Right atrium auricular region (tissue), 2 donors: ENCODE measurements at places on chromosomes 1 and 21. TPM values are rescaled to one million over a fixed set of nuclear protein-coding genes. Genes with fewer than 3 reads are reported as not detected.

DNA sequence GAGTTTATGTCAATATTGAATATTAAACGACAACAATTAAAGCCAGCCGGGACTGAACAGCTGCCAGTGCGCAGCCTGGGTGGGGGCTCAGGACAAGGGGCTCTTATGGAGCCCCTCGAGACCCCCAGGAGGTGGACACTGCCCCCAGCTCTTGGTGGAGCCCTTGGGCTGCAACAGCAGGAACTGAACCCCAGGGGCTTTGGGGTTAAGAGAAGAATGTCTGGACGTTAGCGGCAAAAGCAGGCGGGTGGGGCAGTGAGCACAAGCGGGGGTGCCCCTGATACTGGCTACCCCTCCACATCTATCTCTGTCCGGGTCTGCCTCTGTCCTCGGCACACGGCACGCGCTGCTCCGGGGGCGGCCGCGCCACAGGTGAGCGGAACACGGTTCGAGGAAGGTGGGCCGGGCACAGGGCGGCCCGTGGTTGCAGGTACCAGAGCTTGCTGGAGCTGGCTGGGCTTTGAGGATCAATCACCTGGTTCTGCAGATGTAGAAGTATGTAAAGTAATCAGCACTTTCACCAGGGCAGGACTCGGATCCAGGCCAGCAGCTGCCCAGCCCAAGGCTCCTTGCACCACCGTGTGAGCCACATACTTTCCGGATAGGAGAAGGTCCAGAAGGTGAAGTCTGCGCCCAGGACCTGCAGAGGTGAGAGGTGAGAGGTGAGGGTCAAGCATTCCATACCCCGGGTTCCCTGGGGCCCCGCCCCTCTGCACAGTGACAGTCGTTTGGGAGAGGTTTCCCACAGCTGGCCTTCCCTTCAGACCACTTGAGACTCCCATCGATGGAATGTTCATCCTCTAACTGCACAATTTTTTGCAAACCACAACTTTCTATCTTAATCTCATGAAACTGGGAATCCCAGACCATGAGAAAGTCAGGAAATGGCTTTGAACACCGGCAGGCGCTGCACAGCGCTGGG lies 12.4 kb upstream of the POFUT2 start:
- no peak for DNase-seq

DNA sequence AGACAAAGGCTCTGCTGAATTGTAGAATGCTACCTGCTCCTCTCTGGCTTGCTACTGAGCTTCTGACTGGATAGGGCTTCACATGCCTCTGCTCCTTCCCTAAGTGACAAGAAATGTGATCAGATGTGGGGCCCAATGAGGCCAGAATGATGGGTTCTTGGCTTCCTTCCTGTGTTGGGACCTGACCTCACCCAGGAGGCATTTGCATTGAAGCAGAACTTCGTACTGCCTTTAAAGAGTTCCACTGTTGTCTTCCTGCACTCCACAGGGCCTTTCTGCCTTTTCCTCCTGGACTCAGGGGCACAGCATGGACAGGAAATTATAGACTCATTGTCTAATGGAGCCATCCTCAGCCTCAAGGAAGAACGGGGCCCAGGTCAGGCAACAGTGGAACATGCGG lies 14.3 kb downstream of the ZNF670 start:
- no peak for DNase-seq

DNA sequence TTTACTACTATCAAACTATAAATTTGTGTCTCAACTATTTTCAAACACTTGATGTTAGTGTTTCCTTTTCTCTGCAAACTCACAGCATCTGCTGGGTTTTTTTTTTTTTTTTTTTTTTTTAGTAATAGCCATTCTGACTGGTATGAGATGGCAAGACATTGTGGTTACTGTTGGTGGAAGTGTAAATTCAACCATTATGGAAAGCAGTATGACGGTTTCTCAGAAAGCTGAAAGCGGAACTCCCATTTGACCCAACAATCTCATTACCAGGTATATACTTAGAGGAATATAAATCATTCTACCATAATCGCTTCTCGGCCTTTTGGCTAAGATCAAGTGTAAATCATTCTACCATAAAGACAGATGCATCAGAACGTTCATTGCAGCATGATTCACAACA lies 608.3 kb upstream of the ZP4 start:
- no peak for DNase-seq

The VAV3 gene
- total RNA-seq: 2.0 TPM
